ENCODE measurements at places on chromosomes 6 and 20.

- DNase-seq, result no peak
Measured at GRCh38 chr6:110728501-110728900, 86.8 kb downstream of the CDK19 start.

- DNase-seq, result no peak
Measured at GRCh38 chr6:98894810-98895209, 52.9 kb downstream of the FBXL4 start.

DNA sequence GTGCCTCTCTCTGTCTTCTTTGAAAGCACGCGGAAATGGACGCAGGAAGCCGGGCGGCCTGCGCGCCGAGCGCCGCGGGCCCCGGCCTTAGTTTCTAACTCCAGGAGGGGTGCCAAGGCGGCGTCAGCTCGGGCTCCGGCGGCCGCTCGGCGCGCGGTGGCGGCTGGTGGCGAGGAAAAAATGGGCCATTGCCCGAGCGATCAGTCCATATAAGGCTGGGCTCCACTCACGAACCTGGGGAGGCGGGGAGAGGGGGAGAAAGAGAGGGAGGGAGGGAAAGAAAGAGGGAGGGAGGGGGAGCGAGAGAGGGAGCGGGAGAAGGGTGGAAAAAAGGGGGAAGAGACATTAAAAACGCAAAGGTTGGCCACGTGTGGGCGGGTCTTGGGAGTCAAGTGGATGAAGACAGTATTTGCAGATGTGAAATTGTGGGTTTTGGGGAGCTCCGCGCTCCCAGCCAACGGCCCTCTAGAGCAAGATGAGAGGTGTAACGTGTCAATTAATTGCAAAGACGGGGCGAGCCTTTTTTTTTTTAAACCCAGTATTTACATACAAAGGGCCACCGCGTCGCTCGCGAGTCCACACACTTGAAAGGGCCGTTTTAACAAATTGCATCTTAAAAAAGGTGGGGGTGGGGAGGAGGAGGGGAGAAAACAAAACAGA lies at the start of gene NKX2-2:
NKX2-2 (minus strand) TSS at position 184 of the 660 bp plus-strand sequence. CDS start 395 bp downstream, outside the sequence.
- no peak for DNase-seq

DNA sequence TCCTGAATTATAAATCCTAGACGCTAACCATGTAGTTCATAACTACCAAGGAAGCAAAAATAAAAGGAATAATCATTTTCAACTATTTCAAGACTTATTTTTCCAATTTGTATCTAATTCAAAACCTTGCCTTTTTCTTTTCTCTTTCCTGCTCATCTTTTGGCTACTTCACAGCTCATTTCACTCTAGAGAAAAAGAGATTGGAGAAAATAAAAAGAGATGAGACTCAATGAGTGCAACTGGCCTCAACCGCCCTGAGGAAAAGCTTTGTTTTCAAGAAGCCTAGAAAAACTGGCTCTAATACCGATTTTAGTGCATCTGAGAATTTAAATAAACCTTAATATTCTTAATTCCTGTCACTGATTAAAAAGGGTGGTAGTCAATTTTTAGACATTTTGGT lies 36.4 kb downstream of the IPCEF1 start:
- no peak for DNase-seq

GRCh38 chr6:142489722-142490610 lies 188.2 kb downstream of the ADGRG6 start:
- no peak for DNase-seq

DNA sequence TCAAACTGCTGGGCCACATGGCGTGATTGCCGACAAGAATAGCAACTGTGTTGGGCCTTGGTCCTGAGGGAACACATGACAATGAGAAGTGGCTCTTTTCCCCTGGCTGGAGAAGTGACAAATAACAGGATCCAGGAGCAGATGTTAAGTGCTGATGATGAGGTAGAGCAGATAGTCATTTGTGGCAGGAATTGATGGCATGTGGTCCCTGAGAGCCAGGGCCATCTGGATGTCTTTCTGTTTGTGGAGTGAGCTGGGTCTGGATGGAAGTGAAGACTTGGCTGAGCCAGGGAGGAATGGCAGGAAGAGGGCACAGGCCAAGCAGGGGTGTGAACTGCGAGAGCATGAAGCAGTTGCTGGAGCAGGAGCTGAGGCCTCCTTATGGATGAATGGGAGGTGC lies 67.8 kb downstream of the SCAND1 start:
- DNase-seq, result no peak

- no peak for DNase-seq
Measured at GRCh38 chr6:28606424-28607391, 81.0 kb downstream of the GPX5 start.

DNA sequence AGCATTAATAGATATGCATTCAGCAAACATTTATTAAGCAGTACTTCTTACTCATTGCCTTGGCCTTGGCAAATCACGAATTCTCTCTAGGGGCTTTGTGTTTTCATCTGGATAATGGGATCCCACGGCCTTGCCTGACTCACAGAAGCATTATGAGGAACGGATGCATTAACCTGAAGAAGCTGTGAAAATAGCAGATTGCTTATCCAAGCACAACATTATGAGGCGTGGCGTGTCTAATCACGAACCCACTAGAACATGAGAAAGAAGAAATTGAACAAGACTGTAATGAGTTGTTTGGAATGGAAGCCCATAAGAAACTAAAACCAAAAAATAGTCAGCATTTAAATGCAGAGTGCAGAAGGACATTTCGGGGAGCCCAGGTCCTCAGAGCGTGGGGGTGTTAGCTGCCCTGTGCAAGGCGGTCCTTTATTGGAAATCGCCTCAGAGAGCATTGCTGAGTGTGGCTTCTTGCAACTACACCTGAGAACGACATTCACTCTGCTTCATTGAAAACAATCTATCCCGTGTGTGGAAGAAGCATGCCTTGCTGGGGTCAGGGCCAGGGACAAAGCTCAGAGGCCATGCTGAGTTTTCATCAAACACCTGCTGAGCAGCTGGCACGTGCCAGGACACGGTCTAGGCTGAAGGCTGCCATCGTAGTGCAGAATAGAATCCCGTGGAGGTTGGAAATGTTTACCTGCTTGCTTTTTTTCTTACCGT lies 179.9 kb downstream of the ZDHHC14 start:
- no peak for DNase-seq

DNA sequence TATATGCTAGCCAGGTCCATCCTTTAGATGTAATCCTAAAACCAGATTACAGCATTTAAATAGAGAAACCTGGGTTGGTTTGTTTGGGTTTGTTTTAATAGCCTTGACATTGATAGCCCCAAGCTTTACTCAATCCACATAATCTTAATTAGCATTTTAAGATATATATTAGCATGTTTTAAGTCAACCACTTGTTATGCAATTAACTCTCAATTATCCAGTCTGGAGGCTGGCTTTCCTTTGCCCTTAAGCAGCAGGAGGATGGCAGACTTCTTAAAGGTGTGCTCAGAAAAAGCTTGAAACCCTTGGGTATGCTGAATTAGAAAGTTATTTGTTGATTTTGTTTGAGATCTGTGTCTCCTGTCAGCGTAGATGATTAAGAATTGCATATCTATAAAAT lies 46.3 kb upstream of the SMIM28 start:
- no peak for DNase-seq
